ACHN (cell line): ENCODE measurements at places on chromosomes 2 and 18.
A peak's percentile ranks its signal among the peaks of the same experiment; 100 is the strongest.

- DNase-seq, result peak; percentile 17
These were observed 157.4 kb downstream of the GLI2 start for GRCh38 chr2:120892967-120893667.

DNA sequence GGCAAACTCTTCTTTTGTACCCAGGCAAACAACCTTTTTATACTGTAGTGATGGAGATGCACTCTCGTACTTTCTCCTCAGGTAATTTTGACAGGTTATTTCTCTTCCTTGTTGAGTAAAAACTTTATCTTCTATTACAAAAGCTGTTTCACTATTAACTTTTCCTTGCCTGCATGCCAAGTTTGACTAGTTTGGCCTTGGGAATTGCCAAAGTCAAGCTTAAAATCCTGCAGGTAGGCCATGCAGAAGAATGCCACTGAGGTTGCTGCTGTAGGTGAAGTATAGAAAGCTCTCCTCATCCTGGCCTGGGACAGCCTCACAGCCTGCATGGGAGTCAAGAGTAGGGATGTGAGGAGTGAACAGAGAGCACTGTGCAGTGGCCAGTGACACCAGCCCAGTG lies 1293.5 kb upstream of the CHAC2 start:
- DNase-seq, result no peak

DNA sequence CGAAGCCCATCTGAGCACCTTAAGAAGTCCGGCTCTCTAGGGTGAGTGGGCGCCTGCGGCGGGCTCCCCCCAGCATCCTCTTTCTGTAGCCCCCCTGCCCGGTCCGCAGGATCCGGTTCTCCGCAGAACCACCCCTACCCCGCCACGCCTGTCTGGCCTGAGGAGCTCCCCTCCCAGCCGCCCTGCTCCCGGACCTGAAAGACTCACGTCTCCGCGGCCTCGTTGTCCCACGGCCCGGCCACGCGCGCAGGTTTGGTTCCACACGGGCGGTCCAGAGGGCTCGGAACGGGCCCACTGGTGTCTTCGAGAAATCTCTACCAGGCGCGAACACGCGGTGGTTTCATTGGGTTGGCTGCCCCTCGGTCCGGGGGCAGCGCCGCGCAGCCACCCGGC lies 237 bp downstream of the SLC39A6 start:
- no peak for DNase-seq

DNA sequence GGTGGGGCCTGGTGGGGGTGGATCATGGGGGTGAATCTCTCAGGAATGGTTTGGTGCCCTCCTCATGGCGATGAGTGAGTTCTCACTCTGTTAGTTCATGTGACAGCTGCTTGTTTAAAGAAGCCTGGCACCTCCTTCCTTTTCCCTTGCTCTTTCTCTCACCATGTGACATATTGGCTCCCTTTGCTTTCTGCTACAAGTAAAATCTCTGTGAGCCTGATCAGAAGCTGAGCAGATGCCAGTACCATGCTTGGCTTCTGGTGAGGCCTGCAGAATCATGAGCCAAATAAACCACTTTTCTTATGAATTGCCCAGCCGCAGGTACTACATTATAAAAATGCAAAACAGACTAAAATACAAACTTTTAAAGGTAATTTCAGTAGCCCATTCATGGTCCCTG lies 73.4 kb upstream of the TEX51 start:
- no peak for DNase-seq

DNA sequence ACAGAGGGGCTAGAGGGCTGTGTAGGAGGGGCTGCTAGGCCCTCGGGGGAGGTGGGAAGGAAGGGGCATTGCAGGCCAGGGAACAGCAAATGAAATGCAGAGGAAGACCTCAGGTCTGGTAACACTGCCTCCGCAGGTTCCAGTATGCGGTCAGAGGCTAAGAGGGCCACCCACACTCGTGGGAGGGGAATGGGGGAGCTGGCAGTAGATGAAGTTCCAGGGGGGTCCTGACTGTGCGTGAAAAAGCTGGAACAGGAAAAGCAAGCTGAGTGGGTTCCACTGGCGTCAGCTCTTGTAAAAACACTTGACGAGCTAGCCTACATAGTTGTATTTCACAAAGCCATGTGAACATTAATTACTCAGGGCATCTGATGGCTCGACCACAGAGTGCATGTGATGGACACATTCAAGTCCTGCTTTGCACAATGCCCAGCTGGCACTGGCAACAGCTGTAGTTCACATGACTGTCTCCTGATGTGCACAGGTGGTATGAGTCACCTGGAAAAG lies 29.0 kb upstream of the PTPN4 start:
- no peak for DNase-seq

DNA sequence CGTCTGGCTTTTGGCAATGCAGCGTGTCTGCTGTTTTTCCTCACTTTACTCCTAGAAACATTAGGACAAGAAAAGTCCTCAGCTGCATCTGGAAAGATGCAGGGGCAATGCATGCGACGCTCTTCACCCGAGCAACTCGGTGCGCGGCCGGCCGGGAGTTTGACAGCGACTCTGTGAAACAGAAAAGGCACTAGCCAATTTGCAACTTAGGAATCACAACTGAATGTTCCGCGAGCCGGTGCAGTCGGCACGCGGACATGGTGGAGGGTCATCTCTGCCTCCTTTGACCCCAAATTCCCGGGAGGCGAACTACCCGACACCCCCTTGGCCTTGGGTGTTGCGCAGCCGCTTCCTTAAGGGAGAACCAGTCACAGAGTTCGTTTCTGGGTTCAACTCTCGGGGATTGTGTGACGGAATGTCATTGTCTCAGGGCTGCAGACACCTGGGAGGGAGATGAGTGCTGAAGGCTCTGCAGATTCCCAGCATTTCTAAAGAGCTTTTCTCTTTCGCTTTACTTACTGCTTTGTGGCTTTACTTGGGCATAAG lies 9.8 kb downstream of the NR4A2 start:
- DNase-seq, result no peak
